Sciatic nerve (tissue), 2 donors: ENCODE measurements at places on chromosomes 4 and X.

DNA sequence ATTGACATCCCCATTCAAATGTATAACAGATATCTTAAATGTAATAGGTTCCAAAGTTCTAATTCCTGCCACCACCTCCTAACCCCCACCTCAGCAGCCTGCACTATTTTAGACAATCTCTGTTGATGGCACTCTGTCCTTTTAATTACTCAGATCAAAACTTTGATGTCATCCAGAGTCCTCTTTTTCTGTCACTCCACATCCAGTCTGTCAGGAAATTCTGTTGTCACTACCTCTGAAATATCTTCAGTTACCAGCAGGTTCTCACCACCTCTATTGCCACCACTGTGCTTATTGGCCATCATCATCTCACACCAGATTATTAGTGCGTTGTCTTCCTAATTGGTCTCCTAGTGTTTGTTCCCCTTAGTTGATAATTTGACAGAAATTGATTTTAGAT is 76.2 kb downstream of the PTPN13 start:
- no peak for DNase-seq

DNA sequence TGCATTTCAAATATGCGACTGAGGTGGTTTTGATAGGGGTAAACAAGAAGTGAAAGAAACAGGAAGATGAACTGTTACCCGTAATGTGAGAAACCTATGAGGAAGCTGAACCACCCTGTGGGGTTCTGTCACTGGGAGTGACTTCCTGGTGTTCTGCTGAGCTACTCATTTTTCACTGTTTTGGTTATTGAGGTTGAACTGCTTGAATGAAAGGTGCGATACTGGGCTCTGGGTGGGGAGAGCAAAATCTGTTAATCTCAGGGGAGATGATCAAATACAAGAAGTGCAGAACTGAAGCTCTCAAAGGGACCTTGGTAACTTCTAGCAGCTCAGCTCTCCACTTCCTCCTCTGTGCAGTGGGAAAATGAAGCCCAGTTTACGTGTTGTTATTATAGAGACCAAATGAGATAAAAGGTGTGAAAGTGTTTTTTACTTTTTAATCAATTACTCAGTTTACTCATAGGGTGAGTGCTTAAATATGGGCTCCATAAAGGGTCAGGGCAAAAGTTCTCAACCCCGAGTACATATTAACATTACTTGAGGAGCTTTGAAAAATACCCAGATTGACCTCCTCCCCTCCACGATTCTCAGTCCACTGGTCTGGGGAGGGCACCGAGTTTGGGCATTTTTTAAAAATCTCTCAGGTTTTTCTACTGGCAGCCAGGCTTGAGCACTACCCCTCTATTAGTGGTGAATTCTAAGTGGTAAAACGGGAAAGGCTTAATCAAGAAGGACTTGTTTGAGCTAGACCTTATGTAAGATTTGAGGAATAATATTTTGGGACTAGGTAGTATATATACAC is 66.7 kb downstream of the COQ2 start:
- DNase-seq: no peak

- DNase-seq: no peak
These were observed 6.1 kb upstream of the BDH2 start for GRCh38 chr4:103105558-103106356.

GRCh38 chr4:170938588-170938987 is 848.8 kb upstream of the AADAT start:
- DNase-seq: no peak

GRCh38 chr4:10647846-10648245 is 36.7 kb downstream of the CLNK start:
- no peak for DNase-seq

DNA sequence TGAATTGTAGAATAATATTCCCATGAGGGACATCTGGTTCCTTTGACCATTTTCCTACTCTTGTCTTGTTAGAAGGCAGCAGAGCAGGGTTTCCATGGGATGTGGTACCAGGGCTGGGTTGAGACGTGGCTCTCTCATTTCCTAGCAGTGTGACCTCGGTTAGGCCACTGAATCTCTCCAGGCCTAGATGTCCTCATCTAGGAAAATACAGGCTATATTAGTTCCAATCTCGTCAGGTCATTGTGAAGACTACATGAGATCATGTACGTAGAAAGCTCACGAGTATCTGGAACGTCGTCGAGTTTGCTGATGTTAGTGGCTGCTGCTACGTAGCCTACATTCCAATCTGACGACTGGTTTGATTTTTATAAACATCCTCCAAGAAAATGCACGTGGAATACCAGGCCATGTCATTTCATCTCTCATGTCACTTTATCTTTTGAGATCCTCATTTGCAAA is 278.2 kb upstream of the GATB start:
- no peak for DNase-seq

GRCh38 chr4:155973639-155974475 is 20.2 kb upstream of the CTSO start:
- no peak for DNase-seq

DNA sequence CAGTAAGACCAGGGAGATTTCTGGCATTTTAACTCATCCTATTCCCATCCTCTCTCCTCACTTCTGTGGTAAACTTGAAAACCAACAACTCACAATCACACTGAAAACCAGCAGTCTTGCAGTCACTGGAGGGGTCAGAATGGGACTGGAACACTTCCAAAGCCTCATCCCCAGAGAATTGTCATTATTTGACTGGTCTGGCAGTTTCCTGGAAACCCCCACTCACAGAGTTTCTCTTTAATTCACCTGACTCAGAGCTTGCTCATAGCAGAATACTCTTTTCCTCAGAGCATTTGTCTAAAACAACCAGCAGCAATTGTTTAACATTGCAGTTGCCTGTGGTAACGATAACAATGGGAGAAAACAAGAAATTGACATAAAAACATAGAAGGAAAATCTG is 7.3 kb upstream of the RAB9B start:
- no peak for DNase-seq

DNA sequence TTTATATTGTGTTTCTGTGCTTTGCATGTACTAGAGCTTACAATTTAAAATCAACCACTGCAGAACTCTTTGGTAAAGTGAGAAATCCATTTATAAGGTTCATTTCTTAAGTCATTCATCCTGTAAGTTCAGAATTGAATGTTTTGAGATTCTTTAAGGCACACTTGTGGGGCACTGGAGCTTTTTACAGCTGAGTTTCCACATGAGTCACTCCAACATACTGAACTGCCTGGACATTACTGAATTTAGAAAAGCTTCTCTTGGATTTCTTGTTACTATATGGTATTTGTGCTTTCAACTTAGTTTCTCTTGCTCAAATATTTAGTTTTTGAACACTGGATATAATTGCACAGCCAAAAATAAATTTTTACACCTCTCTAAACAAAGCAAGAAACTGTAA is 226.3 kb downstream of the PACRGL start:
- DNase-seq: no peak

GRCh38 chr4:24158031-24158430 is 268.2 kb upstream of the PPARGC1A start:
- DNase-seq: no peak

DNA sequence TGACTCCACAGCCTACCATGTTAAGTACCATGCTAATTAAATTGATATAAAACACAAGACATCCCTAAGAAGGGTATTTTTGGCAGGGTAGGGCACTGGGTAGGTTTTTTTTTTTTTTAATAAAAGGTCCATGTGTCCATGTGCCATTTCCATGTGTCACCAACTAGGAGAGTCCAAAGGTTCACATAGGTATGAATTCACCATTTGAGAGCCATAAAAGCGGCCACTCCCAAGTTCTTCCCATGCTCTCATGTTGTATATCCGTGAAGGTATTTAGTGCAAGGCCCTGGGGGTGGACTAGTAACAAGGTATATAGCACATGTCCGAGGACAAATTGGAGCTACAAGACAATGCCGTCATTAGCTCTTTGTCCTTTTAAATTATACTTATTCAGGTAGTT is 107.3 kb downstream of the PDE5A start:
- DNase-seq: no peak

GRCh38 chr4:89640620-89641366 is 196.2 kb downstream of the SNCA start:
- DNase-seq: peak; percentile 55

DNA sequence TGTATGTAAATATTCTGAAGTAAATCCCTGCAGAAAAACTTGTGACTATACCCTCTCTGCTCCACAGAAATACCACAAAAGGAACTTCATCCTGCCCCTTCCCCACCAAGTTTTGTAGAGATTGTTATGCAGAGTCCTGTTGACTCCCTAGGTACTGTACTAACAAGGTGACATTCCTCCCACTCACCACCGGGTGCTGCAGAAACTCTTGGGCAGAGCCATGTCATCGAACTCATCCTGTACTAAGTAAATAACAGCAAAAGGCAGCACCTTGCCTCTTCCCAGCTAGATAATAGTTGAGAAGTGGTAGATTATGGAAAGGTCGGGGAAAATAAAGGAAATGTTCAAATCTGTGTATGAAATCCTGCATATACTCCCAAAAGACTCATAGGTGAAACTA is 233.3 kb downstream of the STPG2 start:
- DNase-seq: no peak
